Esophagus squamous epithelium (tissue), 5 donors: ENCODE measurements at places on chromosomes 7 and 10. TPM values are rescaled to one million over a fixed set of nuclear protein-coding genes. Genes with fewer than 3 reads are reported as not detected.

ABHD11 gene
- total RNA-seq, result 19.1 TPM

SYT15 gene
- total RNA-seq, result 1.1 TPM

CUBN gene
- total RNA-seq, result 0.83 TPM

MRLN gene
- total RNA-seq, result not detected

NPY gene
- not detected for total RNA-seq

ERV3-1 gene
- total RNA-seq, result 17.1 TPM

OR2A5 gene
- total RNA-seq, result not detected

TDRD1 gene
- 1.3 TPM for total RNA-seq

SCART1 gene
- 0.06 TPM for total RNA-seq

PRSS2 gene
- total RNA-seq, result not detected

CLRN3 gene
- total RNA-seq, result not detected

DDX21 gene
- 71.5 TPM for total RNA-seq

IFIT2 gene
- total RNA-seq, result 0.42 TPM

HMX2 gene
- not detected for total RNA-seq

RNF148 gene
- not detected for total RNA-seq

PLAC9 gene
- total RNA-seq, result 3.1 TPM

CDC123 gene
- total RNA-seq, result 81.1 TPM

UNCX gene
- total RNA-seq, result not detected

ACSM6 gene
- total RNA-seq, result not detected

SPDYE3 gene
- total RNA-seq, result not detected

PPP1R9A gene
- 0.04 TPM for total RNA-seq

VPS37D gene
- 1.3 TPM for total RNA-seq

MYOF gene
- 101 TPM for total RNA-seq

GPR15LG gene
- total RNA-seq, result 352 TPM

FGFBP3 gene
- total RNA-seq, result 0.57 TPM

ETV1 gene
- total RNA-seq, result 0.27 TPM

MEIG1 gene
- total RNA-seq, result not detected

ADAP1 gene
- 6.0 TPM for total RNA-seq

CTAGE8 gene
- 4.5 TPM for total RNA-seq

KCND2 gene
- 0.19 TPM for total RNA-seq

ADARB2 gene
- total RNA-seq, result 2.1 TPM

MACC1 gene
- 32.8 TPM for total RNA-seq

CBLL1 gene
- total RNA-seq, result 28.8 TPM

TACC2 gene
- total RNA-seq, result 106 TPM

PIK3AP1 gene
- 0.57 TPM for total RNA-seq

GRM3 gene
- not detected for total RNA-seq

ZNF438 gene
- 2.9 TPM for total RNA-seq

MYO1G gene
- 3.8 TPM for total RNA-seq

SKIDA1 gene
- 0.53 TPM for total RNA-seq

FOXP2 gene
- 6.7 TPM for total RNA-seq

EBLN1 gene
- not detected for total RNA-seq

ABCB1 gene
- 15.4 TPM for total RNA-seq

TMEM184A gene
- 204 TPM for total RNA-seq
